Cortex of kidney (tissue), 1 donor: ENCODE measurements at places on chromosomes 13 and 19.

DNA sequence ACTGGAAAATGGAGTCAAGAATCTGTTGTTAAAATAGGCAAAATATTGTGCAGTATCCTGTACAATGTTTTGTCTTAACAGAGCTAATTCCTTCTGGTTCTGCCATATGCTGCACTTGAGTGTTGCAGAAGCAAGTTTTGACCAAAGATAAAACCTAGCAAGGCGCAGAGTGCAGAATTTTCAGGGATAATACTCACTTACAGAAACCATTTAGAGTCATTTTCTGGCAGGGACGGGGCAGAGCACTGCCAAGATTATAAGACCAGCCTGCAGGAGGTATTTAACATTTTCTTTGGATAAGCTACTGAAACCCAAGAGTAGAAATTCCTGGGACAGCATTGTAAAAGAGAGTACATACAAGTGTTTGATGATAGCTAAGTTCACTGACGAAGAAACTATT is 159.5 kb upstream of the EDNRB start:
- DNase-seq: no peak

- DNase-seq: no peak
Measured at GRCh38 chr19:34767951-34768350, 5.1 kb downstream of the ZNF599 start.

GRCh38 chr13:109233293-109233692 is 553.1 kb downstream of the IRS2 start:
- DNase-seq: no peak

GRCh38 chr19:54535601-54536000 is 33.0 kb downstream of the LAIR2 start:
- no peak for DNase-seq

DNA sequence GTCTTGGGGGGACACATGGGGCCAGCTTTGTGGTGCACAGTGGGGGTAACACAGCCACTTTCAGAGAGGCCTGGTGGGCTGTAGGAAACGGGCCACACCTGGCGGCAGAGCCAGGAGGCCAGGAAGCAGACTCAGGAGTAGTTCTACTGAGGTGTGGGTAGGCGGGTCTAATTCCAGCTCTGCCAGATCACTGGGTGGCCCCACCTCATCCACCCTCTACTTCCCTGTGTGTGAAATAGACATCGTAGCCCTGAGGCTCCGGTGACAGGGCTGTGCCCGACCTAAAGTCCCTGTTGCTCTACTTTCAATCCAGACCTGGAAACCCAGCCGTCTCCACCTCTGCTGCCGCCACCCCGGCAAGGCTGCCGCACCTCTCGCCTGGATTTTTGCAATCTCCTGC is 4.0 kb downstream of the NKPD1 start:
- DNase-seq: no peak

GRCh38 chr19:2034729-2035589 is 16.1 kb downstream of the MKNK2 start:
- no peak for DNase-seq

DNA sequence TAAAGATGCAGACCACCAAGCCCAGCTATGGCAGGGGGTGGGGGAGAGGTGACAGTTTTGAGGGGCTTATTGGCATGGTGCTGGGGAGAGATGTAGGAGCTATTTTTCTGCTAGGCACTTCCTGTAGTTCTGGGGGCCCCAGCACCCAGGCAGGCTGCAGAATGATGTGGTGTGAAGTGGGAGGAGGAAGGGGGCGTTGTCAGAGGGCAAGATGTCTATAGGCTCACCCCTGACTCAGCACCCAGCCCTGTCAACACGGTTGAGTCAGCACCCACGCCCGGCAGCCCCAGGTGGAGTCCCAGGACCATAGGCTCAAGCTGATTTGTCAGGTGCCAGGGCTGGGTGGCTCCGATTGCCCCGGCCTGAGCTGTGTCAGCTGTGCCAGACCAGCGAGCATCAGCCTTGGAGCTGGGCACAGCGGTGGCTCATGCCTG is 5.8 kb downstream of the KLF2 start:
- DNase-seq: no peak
